ENCODE measurements at places on chromosomes 5 and 9.
A peak's percentile ranks its signal among the peaks of the same experiment; 100 is the strongest.

GRCh38 chr5:16877267-16877935 lies 58.7 kb downstream of the MYO10 start:
- no peak for DNase-seq

DNA sequence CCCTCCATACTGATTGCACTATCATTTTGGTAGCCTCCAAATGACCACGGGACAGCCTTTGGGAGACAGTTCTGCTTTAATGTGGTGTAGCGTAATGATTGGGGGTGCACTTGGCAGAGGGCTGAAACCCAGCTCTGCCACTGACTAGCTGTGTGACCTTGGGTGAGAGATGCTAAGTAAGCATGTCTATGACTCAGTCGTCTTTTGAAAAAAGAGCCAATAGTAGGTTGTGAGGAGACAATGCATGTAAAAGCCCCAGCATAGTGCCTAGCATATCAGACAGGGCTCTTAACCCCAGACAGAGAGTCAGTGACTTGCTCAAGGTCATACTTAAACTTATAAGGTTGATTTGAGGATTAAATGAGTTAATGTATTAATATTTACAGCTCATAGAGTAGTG lies 18.0 kb upstream of the CXCL14 start:
- no peak for DNase-seq

DNA sequence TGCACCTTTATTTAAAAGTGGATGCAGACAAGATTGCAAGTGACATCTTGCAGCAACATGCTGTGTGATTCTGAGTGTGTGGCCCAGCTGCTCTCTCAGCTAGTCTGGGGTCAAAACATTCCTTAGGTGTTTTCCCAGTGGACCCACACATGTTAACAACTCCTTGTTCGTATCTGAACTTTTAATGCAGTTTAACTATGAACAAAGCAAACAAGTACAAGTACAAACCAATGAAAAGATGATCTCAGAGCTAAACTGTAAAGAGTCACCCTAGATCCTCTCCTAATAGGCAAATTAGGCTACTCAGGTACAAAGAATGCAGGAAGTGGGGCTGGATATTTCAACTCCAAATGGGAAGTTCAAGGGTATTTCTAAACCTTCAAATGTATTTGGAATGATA lies 108.4 kb downstream of the ENTREP1 start:
- DNase-seq, result peak; percentile 63

DNA sequence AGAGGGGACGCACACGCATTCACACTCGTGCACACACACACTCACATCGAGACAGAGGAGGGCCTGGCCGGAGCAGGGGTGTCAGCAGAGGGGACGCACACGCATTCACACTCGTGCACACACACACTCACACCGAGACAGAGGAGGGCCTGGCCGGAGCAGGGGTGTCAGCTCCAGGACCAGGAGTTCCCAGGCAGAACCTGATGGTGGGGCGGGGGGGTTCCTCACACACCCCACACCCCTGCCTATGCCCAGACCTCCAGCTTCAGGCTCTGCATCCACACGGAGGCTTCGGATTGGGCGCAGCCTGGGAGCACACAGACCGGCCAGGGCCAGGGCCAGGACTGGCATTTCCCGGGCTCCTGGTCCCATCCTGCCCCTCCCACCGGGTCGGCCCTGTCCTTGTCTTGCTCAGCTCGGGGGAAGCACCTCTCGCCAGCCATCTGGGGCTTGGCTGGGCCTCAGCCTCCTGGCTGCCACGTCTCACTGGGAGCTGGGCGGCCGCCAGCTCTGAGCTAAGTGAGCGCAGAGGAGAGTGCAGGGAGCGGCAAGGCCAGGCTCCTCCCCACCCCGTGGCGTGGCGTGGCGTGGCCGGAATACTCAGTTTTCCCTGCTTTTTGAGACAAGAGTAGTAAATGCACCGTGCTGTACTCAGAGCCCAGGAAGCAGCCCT lies 31.3 kb downstream of the ADAMTS2 start:
- peak; percentile 64 for DNase-seq

DNA sequence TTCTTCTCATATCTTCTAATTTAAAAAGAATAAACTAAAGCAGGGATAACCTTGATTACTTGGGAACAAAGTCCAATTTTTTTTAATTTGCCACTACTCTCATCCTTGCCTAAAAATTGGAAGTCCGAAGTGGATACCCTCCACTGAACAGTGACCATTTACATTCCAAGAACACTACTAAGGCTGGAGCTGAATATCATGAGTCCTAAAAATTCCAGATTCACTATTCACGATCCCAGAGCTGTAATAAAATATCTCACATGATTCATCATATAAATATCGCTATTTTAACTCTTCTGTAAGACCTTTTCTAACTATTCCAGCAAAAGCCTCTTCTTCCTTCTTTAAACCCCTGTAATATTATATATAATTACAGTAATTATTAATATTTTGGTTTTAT lies 57.4 kb downstream of the ATPSCKMT start:
- DNase-seq, result no peak

- DNase-seq, result no peak
Measured at GRCh38 chr9:129177443-129177790, 644 bp downstream of the IER5L start.

GRCh38 chr9:81650586-81651515 lies 38.5 kb downstream of the TLE1 start:
- peak; percentile 91 for DNase-seq

- no peak for DNase-seq
Measured at GRCh38 chr5:5983261-5983980, 394.9 kb downstream of the MED10 start.

DNA sequence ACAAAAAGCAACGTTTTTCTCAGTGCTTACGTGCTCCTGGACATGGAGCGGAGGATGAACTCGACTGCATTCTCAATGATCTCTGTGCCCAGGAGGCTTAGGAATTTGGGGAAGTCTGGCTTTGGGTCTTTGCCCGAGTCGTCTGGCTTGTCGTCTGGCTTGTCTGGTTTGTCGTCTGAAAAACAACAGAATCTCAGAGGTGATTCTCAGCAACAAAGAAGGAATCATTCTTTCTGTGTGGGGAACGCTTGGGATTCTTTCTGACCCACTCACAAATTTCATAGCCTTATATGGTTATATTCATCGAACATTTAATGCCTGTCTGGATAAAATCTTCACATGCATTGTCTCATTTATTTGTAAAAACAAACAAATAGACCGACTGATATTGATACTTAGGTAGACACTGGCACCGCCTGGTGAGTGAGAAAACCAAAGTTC lies 4.7 kb downstream of the C5orf46 start:
- DNase-seq, result no peak

All from eye (tissue), 1 donor.